Naive B cell (primary cell): ENCODE measurements at places on chromosomes 12 and 14. TPM values are rescaled to one million over a fixed set of nuclear protein-coding genes. Genes with fewer than 3 reads are reported as not detected.

- DNase-seq = no peak
Observed at GRCh38 chr12:123948796-123949769, 23.5 kb downstream of the CCDC92 start.

PRR4 gene
- polyA plus RNA-seq = 1.4 TPM

TRIAP1 gene
- polyA plus RNA-seq = 58.4 TPM

- DNase-seq = no peak
Observed at GRCh38 chr12:118274066-118274465, 98.6 kb downstream of the TAOK3 start.

PRKD1 gene
- not detected for polyA plus RNA-seq

DNA sequence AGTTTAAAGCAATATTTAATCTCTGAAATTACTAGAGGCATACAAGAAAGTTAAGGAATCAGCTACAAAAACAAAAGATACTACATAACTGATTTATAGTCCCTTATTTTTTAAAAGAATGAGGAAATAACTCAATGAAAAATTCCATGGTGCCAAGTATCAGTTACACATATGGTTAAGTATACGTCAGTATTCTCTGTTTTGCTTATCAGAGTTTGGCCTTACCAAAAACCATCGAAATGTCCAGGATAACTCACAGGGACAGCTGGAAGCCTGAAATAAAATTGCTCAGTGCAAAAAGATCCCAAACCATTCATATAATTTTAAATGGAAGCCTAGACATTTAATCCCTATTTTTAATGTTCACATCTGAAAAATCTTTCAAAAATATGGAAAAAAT lies 3.6 kb downstream of the CFL2 start:
- DNase-seq = no peak

TPCN1 gene
- polyA plus RNA-seq = 18.6 TPM

CLBA1 gene
- 1.1 TPM for polyA plus RNA-seq

GRCh38 chr12:89567691-89568239 lies 41.9 kb upstream of the POC1B start:
- DNase-seq = no peak

ZNF84 gene
- 15.7 TPM for polyA plus RNA-seq

GRCh38 chr12:127008755-127009403 lies 1258.1 kb upstream of the TMEM132C start:
- DNase-seq = no peak

DNA sequence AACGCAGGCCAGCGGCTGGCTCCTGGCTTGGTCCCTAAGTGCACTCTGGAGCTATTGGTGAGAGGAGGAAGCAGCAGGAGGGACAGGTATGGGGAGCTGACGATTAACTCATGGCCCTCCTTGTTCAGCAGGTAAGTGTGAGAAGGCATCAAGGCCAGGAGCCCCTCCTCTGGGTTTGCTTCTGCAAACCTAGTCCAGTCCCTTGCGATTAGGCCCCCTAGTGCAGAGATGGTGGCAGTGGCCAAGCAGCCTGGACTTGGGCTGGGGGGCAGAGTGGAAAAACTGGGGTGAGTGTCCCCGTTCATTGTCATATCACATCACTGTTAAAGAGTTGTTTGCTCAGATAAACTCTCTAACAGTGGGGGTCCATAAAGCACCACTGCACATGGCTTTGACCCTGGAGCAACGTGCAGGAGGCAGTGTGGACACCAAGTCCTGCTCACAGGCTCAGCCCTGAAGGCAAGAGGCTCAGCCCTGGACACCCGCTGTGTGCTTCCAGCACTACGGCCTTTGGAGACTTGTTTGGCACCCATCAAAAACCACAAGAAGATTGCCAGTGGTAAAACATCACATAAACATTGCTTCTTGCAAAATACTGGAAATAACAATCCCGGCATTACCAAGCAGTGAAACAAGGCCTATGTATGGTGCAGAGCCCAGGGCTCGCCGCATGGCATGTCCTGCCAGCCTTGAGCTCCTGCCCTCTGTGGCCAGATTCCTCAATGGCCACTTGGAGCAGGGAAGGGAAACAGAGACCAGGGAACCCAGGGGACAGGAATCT lies 184.3 kb upstream of the RTL1 start:
- no peak for DNase-seq

DNA sequence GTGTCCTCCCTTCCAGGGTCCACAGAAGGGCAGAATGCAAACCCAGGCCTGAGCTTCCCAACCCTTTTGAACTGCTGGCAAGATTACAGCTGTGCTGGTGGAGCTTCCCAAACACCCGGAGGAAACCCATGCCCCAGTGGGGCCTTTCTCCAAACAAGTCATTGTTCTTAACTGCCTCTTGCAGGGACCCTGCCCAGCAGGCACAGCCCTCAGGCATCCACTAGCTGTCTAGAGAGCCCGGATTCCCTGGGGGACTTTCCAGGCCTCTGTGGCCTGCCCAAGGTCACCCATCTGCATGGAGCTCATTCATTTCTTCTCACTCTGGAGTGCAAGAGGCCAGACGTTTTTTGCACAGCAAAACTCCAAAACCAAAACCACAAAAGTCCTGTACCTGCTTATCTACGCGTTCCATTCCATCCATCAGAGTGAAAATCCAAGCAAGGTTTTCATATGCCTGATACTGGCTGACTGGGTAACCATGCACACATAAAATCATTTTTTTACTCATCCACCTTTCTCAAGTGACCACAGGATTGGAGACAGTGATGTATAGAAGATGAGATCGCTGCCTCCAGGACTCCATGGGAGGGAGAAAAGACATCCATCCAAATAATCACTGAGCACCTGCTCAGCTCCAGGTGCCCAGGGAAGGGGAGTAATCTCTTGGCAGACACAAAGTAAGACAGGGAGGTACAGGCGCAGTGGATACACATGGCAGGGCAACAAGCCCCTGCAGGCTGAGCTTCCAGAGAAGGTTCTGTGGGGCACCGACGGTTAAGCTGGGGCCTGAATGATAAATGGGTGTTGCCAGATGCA lies 17.2 kb upstream of the BDKRB2 start:
- DNase-seq = no peak

GRCh38 chr12:96526110-96526509 lies 36.7 kb downstream of the CFAP54 start:
- DNase-seq = no peak

- DNase-seq = no peak
Observed at GRCh38 chr14:64550621-64551333, 1.0 kb downstream of the PPP1R36 start.

PPP1CC gene
- polyA plus RNA-seq = 315 TPM

DNA sequence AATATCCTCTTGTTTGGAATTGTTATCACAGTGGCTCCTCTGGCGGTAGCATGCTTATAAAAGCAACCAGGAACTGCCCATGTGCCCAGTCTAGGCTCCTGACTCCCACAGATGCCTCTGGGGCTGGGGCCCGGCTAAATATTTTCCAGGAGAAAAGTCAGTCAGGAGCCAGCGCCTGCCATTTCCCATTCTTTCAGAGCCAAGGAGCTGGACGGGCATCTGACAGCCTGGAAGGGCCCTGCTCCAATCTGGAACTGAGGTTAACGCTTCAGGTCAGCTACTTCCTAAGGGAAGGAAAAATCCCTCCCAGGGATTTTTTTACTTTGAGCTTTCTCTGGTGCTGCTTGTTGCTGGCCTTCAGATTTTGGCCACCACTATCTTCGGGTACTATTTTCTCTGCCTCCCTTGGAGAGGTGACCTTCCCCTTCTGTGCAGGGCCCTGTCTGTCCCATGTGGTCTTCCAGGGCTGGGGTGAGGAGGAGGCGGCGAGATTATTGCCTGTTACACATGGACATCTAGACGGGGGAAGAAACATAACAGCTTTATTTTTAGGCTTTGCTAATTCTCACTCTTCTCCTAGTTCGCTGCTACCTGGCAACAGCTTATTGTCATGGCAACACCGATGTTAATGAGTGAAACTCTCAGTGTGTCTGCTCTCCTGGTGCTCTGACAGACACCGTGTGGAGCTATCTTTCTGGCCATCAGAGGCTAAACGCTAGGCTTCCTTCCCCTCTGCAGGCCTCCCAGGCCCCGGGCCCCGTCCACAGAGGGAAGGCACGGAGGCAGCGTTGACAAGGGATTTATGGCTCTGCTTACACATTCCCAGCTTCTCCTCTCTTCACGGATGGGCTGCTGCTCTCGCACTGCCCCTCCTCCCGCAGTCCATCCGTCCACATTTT lies 160.4 kb downstream of the CACNA1C start:
- DNase-seq = no peak

KLRG1 gene
- 4.4 TPM for polyA plus RNA-seq

GRCh38 chr12:89901906-89902642 lies 193.4 kb upstream of the ATP2B1 start:
- no peak for DNase-seq

SIRT4 gene
- polyA plus RNA-seq = 1.4 TPM

CCER1 gene
- not detected for polyA plus RNA-seq

DNA sequence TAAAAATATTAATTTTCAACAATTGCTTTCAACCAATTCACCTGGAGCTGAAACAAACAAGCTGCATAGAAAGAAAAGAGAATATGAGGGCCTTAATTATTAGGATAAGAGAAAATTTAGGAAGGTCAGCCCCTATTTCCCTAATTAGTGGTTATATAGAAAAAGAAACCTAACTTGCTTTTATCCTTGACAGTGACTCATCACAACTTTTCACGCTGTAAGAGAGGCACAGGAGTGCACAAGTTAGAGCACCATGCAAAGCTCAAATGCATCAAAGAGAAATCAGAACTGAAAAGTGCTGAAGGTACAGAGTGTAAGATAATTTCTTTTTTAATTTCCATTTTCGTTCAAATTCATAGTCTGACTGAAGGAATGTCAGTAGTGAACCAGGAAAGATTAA lies 4.7 kb downstream of the CLEC4D start:
- no peak for DNase-seq

DNA sequence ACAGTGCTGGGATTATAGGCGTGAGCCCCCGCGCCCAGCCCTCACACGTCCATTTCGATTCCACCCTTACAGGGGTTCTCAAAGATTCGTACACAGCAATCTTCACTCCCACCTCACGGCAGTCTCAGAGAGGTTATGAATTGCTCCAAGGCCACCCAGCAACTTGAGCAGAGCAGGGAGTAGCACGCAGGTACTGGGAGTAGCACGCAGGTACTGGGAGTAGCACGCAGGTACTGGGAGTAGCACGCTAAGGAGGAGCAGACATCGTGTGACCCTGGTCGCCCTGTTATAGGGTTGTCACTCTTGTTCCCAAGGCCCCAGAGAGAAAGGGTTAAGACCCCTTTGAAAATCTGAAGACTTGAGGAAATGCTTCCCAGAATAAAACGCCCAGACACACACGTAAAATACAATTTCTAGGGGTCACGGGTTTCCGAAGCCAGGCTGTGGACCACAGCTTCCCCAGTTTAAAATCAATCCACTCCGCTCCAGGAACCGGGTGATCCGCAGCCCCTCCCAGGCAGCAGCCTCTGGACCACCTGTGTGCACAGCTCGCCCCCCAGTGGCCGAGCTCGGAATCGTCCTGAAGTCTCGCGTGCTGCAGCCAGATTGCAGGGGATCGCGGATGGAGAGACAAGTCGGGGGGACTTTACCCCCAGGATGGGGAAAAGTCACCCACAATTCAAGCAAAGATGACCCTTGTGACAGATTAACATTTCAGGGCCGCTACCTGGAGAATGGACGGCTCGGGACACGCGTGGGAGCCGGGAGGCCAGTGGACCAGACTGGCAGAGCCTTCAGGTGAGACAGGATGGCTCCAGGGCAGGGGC lies 92.0 kb downstream of the SCARB1 start:
- peak; percentile 70 for DNase-seq

DNA sequence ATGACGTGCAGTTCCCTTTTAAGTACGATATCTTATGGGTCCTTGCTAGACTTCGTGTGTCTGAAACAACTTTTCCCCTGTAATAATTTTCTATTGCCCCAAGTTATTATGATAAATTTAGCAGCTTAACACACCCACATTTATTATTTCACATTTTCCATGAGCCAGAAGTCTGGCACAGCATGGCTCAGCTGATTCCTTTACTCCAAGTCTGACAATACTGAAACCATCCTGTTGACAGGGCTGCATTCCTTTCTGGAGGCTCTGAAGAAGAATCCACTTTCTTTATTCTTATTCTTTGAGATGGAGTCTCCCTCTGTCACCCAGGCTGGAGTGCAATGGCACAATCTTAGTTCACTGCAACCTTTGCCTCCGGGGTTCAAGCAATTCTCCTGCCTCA lies 80.9 kb downstream of the DENND5B start:
- DNase-seq = no peak

DNA sequence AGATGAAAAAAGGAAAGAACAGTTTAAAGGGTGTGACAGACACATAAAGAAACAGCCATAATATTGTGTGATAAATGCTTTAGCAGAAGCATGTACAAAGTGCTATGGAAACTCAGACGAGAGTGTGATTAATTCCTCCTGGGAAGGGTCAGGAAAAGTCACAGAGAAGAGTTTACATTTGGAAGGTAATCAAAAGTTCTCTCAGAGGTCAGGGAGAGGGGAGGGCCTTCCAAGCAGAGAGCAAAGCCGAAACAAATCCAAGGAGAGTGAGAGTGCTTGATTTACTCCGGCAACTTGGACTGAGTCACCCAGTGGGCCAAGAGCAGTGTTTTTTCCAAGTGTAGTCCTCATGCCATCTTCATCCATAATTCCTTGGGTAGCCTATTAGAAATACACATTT lies 108.3 kb downstream of the IGF1 start:
- no peak for DNase-seq
